HS-27A (cell line): ENCODE measurements at places on chromosomes 6 and 20.

DNA sequence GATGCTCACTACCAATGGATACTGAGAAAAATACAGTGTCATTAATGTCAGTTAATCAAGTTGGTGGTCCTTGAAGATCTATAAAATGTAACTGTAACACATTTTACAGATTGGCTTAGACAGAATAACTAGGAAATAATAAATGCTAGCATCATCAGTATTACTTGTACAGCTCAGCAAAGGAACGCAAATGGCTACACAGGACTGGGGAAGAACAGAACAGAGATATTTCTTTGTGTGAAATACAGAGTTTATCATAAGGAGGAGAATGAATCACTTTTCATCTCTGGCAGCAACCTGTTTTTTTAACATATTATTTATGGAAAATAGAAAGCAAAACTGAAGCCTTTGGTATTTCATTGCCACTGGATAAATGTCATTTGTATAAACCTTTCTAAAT lies 8.2 kb upstream of the QKI start:
- no peak for DNase-seq

DNA sequence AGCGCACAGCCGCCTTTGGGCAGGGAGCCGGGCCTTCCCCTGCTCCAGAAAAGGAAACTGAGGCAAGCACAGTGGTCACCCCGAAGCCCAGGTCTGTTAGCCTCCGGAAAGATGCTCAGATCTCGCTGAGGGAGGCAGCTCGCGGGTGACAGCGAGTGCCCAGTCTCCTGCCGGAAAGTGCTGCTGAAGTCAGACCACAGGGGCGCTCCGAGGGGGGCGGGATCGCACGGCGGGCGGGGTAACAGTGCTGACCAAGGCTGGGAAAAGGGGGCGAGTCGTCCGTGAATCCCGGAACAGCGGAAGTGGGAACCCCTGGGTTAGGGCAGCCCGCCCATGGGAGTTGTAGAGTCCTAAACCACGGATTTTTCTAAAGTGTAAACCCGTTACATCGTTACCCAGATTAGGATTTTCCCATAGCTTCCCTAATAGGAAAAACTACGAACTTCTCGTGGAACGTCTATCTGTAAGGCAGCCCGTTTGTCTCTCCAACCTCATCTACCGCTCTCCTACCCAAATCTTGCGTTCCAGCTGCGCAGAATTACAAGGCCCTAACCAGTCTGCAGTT lies 504 bp downstream of the VPS16 start:
- peak; percentile 9 for DNase-seq

DNA sequence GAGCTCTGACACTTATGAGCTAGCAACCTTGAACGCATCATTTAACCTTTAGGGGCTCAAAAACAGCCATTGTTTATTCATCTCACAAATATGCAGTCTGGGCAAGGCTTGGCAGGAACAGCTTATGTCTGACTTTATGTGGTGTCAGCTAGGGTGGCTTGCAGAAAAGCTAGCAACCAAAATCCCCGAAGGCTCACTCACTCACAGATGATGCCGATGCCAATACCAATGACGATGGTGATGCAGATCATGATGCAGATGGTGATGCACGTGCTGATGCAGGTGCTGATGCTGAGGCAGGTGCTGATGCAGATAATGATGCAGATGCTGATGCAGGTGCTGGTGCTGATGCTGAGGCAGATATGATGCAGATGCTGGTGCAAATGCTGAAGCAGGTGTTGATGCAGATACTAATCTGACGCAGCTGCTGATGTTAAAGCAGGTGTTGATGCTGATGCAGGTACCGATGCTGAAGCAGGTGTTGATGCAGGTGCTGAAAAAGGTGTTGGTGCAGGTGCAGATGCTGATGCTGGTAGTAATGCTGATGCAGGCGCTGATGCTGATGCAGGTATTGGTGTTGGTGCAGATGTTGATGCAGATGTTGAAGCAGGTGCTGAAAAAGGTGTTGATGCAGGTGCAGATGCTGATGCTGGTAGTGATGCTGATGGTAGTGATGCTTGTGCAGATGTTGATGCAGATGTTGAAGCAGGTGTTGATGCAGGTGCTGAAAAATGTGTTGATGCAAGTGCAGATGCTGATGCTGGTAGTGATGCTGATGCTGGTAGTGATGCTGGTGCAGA lies 195.6 kb downstream of the NFATC2 start:
- DNase-seq, result peak; percentile 62

DNA sequence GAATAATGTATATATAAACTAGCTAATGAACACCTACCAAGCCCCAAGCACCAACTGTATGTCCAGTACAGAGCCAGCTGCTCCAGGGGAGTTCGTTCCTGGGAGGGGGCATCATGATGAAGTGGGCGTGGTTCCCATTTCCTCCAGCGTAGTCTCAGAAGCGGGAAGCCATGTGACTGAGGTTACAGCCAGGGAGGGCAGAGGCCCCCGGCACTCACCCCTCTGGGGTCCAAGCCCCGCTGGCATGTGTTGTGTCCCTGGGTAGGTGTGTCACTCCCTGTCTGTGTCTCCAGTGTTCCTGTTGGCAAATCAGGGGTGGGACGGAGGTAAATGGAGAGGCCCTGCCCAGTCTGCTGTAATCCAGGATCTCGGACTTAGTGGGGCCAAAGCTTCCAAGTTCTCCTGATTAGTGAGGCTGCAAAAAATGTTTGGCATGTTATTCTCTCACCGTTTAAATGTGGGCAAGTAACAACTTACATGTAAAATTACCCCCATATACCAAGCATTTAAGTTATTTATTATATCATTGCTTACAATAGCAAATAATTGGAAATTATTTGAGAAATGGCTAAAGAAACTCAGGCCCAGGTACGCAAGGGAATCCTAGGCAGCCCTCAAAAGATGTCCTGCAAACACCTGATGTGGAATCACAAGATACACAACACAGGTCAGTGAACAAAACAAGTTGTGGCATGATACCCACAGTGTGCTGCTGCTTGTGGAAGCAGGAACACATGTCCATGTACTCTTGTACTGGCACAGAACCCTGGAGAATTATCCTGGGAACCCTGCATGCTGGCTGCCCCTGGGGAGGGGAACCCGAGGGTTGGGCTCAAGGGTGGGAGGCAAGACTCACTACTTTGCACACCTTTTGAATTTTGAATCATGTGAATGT lies 22.2 kb downstream of the FAM110A start:
- DNase-seq, result no peak

GRCh38 chr6:161017766-161018564 lies 26.4 kb downstream of the MAP3K4 start:
- DNase-seq, result no peak

DNA sequence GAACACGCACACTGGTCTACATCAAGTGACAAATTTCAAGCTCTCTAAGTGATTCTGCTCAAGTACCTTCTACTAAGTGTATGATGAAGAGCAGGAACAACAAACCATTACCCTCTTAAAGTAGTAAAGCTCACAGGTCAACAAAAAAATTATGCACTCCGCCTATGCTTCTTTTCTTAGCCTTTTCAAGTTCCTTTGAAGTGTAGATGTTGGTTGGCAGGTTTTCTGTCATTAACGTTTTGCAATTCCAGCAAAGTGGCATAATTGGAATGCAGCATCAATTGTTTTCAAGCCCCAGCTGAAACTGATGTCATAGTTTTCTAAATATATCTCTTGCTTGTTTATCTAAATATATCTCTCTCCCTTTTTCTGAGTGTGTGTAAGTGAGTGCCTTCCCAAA lies 396.9 kb upstream of the EYS start:
- no peak for DNase-seq

GRCh38 chr20:11054266-11054993 lies 380.6 kb upstream of the JAG1 start:
- no peak for DNase-seq

DNA sequence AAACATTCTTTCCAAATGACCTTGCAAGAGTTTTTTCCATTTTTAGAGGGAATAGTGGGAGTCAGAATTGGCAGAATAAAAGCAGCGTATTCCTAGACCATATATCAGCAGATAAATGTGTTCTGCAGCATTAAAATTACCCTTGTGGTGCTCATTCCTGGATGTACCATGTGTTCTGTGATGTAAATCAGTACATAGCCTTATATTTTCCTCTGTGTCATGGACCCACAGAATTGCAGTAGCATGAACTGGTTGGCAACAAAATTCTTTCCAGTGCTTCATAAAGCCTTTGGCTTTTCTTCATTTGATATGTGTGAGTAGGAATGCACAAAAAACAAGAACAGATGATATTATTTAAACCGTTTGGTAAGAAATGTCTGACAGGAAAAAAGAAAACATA lies 32.5 kb downstream of the ANKEF1 start:
- no peak for DNase-seq

DNA sequence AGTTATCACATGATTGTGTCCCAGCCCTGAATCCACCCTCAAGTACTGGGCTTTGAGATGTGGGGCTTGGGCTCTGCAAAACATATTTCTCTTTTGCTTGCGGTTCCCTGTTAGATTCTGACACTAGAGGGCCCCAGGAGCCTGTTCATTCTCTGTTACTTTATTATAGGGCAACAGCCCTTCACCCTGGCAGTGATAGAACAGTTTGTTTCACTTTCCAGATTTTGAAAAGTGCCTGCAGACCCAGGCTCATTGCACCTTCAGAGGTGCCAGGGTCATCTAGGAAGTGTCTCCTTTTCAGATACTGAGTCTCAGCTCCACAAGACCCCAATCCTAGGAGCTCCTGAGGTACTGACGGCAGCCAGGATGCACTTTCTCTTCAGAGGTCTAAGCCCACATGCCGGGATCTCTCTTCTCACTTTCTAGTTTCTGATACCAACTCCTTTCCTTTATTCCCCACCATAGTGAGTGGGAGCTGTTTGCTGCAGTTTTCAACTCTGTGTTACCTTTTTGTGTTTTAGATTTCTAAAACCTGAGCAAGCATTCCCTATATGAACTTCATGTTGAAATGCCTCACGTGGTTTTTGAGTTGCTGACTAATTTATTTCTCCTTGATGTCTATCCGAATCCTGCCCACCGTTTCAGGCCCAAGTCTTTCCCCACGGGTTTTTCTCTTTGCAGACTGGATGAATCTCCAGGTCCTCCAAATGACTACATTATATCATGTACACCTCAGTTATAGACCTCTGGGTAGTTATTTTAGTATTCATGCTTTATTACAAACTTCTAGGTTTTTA lies 10.9 kb downstream of the ABT1 start:
- DNase-seq, result peak; percentile 19

DNA sequence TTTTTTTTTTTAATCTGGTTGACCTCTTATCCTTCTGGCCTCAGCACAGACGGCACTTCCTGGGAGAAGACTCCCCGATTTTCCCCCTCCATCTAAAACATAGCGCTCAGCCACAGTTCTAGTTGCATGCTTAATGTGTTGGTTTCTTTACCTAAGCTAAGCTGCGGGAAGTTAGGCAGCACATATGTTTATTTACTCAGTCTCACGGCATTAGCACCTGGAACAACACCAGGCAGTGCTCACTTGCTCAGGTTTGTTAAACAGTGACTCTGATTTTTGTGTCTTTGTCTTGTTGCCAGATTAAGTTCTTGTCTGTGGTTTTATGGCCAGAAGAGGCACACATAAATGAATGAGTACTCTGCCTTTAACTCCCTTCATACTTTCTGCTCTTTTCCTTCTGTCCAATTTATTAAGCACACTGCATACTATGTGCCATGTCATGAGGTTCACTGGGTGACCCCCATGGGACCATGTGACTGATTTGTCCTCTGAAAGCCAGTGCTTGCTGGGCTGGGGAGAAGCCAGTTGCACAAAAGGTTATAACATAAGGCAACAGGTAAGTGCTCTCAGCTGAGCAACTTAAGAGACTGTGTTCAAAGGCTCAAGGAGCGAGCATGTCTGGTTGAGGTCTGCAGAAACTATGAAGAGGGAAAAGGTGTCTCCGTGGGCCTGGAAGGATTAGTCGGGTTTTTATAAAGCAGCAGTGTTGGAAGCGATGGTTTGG lies 93.6 kb downstream of the RPP40 start:
- no peak for DNase-seq

DNA sequence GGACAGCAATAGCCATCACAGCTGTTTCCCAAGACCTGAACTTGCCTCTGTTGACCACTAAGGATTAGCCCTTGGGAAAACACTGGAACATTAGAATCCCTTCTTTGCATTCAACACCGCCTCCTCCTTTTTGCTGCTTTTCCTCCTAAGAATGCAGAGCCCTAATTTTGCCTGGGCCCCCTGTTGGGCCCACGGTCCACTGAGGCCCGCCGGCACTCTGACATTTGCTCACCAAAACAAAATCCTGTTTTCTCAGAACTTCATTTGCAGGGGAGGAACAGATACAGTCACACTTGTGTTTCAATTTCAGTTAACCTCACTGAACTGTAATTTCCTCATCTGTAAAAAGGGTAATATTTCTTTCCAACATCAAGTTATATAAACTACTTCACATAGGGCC lies 116.0 kb upstream of the JARID2 start:
- DNase-seq, result no peak

DNA sequence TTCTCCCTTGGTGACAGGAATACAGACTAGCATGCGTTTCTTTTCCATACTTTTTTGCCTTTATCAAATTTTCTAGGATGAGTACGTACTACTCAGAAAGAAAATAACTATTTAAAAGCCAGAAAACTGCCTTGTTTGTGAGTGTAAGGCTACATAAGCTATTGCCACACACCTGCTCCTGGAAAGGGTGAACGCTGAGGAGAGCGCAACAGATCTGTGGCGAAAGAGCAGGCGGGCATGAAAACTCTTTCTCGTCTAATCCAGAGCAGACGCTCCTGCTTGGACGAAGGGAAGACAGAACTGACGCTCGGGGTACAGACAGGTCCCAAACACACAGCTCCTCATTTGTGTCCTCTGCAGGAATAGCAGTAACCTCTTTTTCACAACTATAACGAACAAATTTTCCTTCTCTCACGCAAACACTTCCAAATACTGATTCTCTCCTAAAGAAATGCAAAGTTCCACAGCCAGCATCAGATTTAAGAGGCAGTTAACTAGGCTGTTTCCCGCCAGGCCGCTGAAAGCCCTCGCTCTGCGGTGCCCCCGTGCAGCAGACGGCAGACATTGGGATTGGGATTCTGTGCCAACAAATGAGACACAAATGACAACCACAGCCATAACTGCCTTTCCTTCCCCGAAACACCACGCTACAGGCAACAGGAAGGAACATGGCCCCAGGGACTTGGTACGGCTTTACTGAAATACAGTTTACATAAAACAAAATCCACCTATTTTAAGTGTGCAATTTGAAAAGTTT lies 20.0 kb downstream of the TAF4 start:
- DNase-seq, result no peak

GRCh38 chr6:132788658-132789395 lies 9.6 kb downstream of the SLC18B1 start:
- no peak for DNase-seq

- DNase-seq, result peak; percentile 34
These were observed 94.5 kb upstream of the PTPN1 start for GRCh38 chr20:50415516-50416268.

- no peak for DNase-seq
These were observed 137.5 kb upstream of the SHLD1 start for GRCh38 chr20:5612581-5613301.

GRCh38 chr20:37393863-37394542 lies 48.1 kb downstream of the SRC start:
- DNase-seq, result no peak

DNA sequence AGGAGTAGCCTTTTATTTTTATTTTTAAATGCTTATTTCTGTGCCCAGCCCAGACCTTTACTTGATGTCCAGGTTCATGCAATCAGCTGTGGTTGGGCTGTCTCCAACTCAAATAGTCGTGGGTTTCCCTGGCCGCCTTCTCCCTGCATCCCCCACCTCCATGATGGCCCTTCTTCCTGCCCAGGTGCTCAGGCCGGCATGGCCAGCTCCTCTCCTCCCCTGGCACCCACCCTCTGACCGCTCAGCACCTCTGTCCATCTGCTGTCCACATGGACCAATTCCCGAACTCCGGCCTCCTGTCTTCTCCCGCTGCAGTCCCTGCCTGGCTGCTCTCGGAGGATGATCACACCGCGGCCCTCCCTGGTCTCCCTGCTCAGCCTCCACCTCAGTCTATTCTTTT lies 81.2 kb upstream of the SULF2 start:
- no peak for DNase-seq
